ENCODE measurements at places on chromosomes 13 and 19.

DNA sequence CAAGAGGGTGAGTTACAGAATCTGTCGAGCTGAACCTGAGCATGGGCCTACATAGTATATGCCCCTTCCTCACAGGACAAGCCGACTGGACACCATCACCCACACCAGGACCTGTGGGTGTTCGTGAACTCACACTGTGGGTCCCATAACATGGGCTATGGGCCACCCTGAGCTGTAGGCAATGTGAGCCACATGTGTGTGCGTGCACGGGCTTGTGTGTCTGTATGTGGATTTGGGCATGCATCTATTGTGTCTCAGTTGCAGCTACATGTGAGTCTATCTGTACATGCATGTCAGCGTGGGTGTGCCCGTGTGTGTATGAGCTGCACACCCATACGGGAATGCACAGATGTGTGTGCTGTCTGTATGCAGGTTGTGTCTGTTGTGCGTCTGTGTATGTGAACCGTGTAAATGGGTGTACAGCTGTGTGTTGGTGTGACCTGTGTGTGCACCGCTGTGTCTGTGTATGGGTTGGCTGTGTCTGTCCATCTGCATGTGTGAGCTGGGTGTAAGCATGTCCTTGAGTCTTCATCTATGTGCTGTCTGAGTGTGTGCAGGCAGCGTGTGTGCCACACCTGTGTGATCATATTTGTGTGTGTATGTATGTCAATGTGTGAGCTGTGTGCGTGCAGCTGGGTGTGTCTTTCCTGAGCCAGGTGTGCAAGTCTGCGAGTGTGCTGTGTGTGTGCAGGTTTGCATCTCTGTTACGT, 1.7 kb downstream of the NOTCH3 start:
- no peak for DNase-seq

GRCh38 chr19:525857-526419, 5.6 kb upstream of the CDC34 start:
- no peak for DNase-seq

DNA sequence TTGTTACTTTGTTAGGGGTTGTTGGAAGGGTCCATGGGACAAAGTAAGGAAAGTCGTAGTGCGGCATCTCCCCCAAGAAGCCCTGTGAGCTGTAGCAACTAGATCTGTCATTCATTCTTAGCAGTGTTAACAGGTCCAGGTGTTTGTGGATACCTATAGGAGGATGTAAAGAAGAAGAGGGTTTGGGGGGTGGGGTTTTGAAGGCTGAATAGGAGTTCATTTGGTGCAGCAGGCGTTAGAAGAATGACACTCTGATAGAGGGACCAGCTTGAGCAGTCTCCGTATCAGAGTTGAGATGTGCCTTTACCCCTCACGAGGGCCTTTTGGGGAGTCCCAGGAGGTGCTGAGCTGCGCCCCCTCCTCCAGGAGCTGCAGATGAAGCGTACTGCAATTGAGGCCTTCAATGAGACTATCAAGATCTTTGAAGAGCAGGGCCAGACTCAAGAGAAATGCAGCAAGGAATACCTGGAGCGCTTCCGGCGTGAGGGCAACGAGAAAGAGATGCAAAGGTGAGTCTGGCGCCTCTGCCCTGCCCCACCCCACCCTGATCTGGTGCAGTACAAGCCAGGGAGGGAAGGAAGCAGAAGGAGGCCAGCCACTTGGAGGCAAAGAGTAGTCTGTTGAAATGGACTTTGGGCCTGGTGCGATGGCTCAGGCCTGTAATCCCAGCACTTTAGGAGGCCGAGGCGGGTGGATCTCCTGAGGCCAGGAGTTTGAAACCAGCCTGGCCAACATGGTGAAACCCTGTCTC, 7.6 kb upstream of the IFI30 start:
- DNase-seq, result no peak

- no peak for DNase-seq
Observed at GRCh38 chr13:44165889-44166496, 207.6 kb upstream of the SERP2 start.

- no peak for DNase-seq
Observed at GRCh38 chr19:43798546-43799409, 3.5 kb downstream of the LYPD5 start.

DNA sequence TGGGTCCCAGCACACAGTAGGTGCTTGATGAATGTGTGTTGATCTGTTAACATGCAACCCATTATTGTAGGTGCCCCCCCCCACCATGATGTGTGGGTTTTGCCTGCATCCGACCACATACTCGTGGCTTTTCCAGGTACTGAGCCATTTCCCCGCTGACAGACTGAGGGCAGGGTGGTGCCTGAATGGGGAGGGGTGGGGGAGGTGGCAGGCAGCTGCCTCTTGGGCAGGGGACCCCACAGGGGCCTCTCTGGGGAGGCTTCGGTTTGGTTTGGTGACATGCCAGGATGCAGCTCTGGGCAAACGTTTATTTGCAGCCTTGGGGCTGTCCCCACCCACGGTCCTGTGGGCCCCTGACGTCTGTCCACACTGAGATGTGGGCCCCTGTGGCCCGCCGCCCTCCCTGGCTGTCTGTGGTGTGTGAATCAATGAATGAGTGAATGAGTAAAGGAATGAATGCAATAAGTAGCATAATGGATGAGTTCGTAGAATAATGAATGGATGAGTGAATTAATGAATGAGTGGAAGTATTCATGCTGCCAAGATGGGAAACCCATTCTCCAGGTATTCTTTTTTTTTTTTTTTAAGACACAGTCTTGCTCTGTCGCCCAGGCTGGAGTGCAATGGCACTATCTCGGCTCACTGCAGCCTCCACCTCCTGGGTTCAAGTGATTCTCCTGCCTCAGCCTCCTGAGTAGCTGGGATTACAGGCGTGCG, 9.0 kb upstream of the JUND start:
- DNase-seq, result no peak

GRCh38 chr13:111295886-111296285, 24.6 kb upstream of the TEX29 start:
- no peak for DNase-seq

- no peak for DNase-seq
Observed at GRCh38 chr19:46450737-46451136, 20.6 kb downstream of the PNMA8A start.

GRCh38 chr19:18862976-18863842, 31.4 kb downstream of the UPF1 start:
- no peak for DNase-seq

- no peak for DNase-seq
Observed at GRCh38 chr13:110418944-110419343, 111.9 kb downstream of the COL4A2 start.

DNA sequence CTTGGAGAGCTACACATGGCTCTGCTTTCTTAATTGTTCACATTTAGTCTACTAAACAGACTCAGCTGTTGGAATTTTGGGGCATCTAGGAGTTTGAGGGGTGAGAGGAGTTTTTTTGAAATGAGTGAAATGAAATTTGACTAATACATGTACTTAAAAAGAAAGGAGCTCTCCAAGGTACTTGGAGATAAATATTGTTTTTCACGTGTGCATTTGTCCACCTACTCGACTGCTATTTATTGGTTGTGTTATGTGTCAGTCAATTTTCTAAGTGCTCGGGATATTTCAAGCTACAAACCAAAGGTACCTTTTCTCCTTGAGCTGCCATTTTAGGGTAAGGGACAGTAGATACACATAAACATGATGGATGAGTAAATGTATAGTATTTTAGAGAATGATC, 697.0 kb downstream of the LIG4 start:
- DNase-seq, result no peak
